ENCODE measurements at places on chromosomes 6 and 20.

DNA sequence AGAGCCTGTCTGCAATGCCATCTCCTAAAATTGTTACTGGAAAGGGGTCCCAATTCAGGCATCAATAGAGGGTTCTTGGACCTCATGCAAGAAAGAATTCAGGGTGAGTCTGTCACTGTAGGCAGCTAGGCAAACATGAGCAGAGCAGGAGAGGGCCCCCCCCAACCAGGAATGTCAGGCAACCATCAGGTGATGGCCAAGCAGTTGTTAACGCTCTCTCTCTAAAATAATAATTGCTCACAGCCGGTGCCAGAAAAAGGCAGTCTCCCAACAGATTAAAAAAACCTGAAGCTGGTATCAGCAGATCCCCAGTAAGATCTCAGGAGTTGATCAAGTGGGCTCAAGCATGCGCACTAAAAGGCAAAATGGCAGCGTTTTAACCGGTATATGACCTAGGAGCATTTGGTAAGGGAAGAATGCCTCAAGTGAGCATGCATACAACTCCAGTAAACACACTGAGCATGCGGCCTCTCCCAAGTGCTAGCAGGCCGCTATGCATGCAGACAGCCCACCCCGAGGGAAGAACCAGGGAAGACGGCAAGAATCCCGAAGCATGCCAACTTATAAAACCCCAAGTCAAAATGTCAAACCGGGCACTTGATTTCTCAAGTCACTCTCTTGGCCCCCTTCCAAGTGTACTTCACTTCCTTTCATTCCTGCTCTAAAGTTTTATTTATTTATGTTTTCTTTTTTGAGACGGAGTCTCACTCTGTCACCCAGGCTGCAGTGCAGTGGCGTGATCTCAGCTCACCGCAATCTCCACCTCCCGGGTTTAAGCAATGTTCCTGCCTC is 44.0 kb upstream of the RNGTT start:
- ATAC-seq, result no peak

DNA sequence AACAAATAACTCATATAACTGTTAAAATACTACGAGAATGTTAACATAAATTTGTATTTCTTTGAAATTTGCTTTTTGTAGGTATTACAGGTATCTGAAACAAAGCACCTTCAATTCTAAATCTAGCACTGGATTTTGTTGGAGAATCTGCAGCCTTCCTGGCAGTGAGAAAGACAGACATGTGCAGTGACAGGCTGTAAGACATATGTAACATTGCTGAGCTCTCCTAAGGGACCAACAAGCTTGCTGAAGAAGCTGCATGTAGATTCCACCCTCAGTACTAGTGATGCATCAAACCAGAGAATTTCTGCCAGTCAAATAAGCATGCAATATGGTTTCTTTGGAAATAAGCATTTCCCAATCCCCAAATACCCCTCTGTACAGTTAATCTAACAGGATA is 20.5 kb upstream of the KIAA1586 start:
- no peak for ATAC-seq

DNA sequence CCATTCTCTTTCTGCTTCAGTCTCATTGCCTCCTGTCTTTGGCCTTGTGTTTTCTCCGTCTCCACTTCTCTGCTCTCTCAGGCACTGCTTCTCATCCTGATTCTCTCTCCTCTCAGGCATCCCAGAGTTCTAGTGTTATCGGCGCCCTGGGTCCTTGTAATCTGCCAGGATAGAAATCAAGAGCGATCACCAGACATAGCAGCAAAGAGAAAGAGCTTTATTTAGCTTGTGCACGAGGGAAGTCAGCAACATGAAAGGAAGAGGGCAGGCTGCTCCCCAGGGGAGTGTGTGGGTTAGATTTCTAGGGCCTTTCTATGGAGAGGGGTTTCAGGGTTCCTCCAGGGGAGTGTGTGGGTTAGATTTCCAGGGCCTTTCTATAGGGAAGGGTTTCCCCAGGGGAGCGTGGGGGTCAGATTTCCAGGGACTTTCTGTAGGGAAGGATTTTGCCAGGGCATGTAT is 32.5 kb downstream of the SUN5 start:
- ATAC-seq, result no peak

GRCh38 chr20:19406381-19406780 is 193.9 kb downstream of the SLC24A3 start:
- no peak for ATAC-seq

All from gastroesophageal sphincter (tissue), 4 donors.